ENCODE measurements at places on chromosomes 4 and X. TPM values are rescaled to one million over a fixed set of nuclear protein-coding genes. Genes with fewer than 3 reads are reported as not detected.

- DNase-seq: no peak
- H3K27me3 ChIP-seq: no peaks in the 10 kb centered on the region
- peaks cover 60% of the 10 kb centered on the region for H3K4me1 ChIP-seq
- H3K36me3 ChIP-seq: no peaks in the 10 kb centered on the region
- H3K4me3 ChIP-seq: no peak overlapping the region
- H3K27ac ChIP-seq: no peak overlapping the region
Measured at GRCh38 chr4:185207466-185207865, 1.9 kb upstream of the SNX25 start.

ART3 gene
- not detected for total RNA-seq

WAS gene
- 102 TPM for total RNA-seq

DNA sequence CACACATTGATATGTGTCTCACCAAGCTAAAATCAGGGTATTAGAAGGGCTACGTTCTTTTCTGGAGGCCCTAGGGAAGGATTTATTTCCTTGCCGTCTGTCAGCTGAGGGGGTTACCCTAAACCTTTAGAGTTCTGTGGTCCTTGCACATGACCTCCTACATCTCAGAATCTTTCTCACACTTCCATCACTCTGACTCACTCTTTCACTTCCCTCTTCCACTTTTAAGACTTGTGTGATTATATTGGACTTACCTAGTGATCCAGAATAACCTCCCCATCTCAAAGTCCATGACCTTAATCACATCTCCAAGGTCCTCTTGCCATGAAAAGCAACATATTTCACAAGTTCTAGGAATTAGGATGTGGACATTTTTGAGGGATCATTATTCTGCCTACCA is 53.6 kb upstream of the FUNDC1 start:
- H3K27ac ChIP-seq: no peak overlapping the region
- no peaks in the 10 kb centered on the region for H3K27me3 ChIP-seq
- H3K4me1 ChIP-seq: no peaks in the 10 kb centered on the region
- no peak overlapping the region for H3K4me3 ChIP-seq
- no peaks in the 10 kb centered on the region for H3K36me3 ChIP-seq

HEPH gene
- total RNA-seq: not detected

GRCh38 chr4:56764775-56765174 is 56.7 kb downstream of the SPINK2 start:
- DNase-seq: no peak
- H3K27ac ChIP-seq: no peak overlapping the region
- no peaks in the 10 kb centered on the region for H3K27me3 ChIP-seq
- no peak overlapping the region for H3K4me3 ChIP-seq
- H3K4me1 ChIP-seq: peaks cover 14% of the 10 kb centered on the region

GRCh38 chr4:24266951-24267722 is 317.2 kb downstream of the DHX15 start:
- no peak overlapping the region for H3K27ac ChIP-seq
- no peaks in the 10 kb centered on the region for H3K4me1 ChIP-seq
- no peaks in the 10 kb centered on the region for H3K27me3 ChIP-seq
- no peak overlapping the region for H3K4me3 ChIP-seq
- DNase-seq: no peak

LRP2BP gene
- total RNA-seq: 1.6 TPM

HTT gene
- total RNA-seq: 182 TPM

- no peak overlapping the region for H3K4me3 ChIP-seq
- no peaks in the 10 kb centered on the region for H3K36me3 ChIP-seq
- no peaks in the 10 kb centered on the region for H3K4me1 ChIP-seq
- no peaks in the 10 kb centered on the region for H3K27me3 ChIP-seq
Measured at GRCh38 chrX:69031971-69032391, 133.3 kb downstream of the PJA1 start.

DNA sequence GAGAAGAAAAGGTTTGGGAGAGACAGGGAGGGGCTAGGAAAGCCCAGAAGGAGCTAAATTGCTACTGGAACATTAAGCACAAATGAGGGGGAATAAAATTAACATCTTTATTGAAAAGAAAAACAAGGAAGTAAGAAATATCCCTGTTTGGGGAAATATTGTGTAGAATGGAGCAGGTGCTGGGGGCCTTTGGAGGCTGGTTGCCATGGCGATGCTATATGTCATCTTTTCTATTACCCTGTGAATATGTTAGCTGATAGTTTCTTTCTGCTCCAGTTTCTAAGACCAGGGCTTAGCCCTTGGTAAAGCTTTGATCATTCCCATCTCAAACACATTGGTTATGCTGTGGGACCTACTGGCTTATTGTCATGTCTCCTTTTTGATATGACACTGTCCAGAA is 28.7 kb downstream of the TMEM31 start:
- no peaks in the 10 kb centered on the region for H3K4me1 ChIP-seq
- H3K27ac ChIP-seq: no peak overlapping the region
- no peak overlapping the region for H3K4me3 ChIP-seq
- H3K36me3 ChIP-seq: no peaks in the 10 kb centered on the region
- no peaks in the 10 kb centered on the region for H3K27me3 ChIP-seq
